ENCODE measurements at places on chromosomes 16 and 17.
A peak's percentile ranks its signal among the peaks of the same experiment; 100 is the strongest.

DNA sequence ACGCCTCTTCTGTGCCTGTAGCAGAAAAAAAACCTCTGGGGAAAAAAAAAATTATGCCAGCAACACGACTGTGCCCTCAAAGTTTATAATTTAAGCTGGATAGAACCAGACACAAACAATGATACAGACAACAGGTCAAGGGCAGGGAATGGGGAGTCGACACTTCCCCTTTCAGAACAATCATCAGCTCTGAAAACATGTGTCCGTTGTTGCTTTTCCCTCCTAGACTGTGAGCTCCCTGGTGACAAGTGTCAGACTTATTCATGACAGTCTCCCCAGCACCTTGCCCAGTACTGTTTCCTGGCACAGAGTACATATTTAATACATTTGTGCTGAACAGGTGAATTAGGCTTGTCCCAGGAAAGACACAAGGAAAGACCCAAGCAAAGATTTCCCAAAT, 178.3 kb downstream of the SOX9 start:
- DNase-seq: no peak

DNA sequence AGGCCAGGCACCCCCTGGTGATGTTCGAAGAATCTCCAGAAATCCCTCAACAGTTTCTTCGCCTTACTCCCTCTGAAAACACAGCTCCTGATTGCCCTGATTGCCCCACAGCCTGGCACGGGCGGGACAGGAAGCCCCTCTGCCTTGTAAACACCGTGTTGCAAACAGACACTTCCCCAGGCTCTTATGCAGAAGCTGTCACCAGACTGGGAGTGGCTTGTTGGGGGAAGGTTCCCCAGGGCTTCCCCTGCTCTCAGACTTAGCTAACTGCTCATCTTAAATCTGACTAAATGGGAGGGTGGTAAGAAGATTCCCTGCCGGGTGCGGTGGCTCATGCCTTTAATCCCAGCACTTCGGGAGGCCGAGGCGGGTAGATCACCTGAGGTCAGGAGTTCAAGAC, 11.2 kb downstream of the PIK3R5 start:
- DNase-seq: peak; percentile 82

DNA sequence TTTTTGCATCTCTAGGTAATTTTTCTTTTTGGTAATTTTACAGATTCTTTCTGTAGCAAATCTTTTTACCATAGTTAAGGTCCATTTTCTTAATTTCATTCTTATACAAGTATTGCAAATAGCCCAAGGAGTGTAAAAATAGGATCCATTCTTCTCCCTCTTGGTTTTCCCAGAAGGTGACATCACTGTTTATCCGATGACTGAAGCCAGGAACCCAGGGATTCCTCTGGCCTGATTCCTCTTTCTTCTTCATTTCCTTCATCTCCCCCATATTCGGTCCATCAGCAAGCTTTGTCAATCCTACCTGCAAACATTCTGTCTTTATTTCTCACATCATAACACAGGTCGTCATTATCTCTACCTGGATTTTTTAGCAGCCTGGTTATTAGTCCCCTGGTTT, 5.3 kb downstream of the RBBP6 start:
- DNase-seq: no peak

DNA sequence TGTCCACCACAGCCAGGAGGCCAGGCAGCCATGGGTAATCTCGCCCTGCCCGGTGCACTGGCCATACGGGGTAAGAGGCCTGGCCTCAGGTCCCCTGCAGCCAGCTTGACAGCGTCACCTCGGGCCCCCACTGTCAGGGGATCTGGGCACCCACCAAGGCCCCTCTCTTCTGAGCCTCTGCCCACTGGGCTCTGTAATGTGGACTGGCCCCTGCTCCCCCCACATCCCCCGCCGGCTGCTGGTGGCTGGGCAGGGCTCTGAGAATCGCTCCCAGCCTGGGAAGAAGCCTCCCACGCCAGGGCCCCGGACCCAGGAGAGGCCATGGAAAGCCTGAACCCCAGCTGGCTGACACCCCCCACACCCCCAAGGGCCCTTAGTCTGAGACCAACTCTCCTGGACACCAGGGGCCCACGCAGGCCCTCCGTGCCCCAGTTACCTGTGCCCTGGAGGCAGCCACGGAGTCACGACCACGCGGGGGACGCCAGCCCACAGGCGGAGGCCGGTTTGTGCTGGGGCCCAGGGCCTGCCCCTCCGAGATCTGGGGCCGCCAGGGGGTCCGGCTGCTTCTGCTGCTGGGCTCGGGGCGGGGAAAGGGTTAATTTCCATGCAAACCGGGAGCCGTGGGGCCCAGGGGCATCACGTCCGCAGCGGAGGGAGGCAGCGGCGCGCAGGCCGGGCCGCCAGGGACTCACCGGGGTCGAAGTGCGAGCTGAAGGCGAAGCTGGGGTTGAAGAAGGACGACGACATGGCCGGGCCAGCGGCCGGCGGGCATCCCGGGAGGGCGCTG, at the start of gene PVALEF:
TSS of gene PVALEF (plus strand) at position 262 of the 787 bp plus-strand sequence. CDS start 15,720 bp downstream, outside the sequence.
- no peak for DNase-seq
